ENCODE measurements at places on chromosomes 2 and 18. TPM values are rescaled to one million over a fixed set of nuclear protein-coding genes. Genes with fewer than 3 reads are reported as not detected.

- no peak for DNase-seq
Measured at GRCh38 chr2:144967961-144968360, 448.0 kb upstream of the ZEB2 start.

DNA sequence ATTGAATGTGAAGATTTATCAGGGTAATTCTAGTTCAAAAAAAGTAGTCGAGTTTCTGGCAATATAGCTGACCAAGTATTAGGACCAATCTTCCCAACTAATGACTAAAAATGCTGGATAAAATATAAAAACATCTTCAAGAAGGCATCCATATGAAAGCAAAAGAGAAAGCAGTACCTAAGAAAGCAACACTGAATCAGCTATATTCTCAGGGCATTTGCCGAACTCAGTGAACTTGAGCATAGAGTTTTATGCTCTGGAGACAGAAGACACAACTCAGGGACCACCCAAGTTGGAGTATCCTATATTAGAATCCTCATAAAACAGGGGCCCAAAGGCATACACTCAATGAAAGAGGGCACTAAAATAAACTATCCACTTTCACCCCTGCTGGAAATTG lies 103.7 kb upstream of the HNRNPA3 start:
- DNase-seq = no peak

DNA sequence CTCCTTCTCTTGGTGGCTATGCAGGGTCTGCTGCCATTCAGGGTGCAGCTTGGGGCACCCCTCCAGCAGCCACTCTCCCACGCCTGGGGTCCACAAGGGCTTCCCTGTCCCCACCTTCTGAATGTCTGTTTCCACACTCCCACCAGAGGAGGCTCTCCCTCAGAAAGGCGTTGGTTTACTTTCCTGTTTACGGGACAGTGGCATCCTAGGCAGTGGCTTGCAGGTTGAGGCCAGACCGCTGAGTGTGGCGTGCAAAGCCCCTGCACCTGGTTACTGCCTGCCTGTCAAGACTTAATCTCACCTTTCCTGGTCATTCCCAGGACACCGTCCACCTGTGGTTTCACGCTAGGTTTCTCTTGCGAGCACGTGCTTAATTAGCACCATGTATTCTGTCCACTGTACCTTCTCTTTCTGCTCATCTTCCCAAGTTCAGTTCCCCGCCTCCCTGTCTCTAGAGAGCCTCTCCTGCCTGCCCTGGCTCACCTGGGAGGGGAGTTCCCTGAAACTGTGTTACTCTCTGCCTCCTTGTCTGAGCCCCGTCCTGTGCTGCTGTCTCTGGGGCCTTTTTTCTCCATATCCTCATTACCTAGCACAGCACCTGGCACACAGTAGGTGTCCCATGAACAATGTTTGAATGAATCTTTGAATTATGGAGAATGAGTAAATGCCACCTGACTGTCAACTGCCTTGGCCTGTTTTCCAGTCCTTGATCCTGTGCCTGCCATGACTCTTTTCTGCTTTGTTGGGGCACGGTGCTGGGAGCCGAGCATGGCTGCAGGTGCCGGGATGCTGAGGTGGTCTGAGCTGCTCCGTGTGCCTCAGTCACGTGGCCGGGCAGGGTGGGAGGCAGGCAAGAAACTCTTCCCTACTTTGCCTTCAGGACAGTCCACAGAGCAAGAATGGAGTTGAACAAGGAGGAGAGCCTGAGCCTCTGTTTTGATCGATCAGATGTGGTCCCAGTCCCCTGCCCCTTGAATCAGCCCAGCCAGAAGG lies 56.4 kb downstream of the ARHGEF4 start:
- DNase-seq = no peak

- no peak for DNase-seq
Measured at GRCh38 chr18:6575908-6576307, 153.6 kb upstream of the ARHGAP28 start.

The ZDBF2 gene
- total RNA-seq = 7.2 TPM

The TDRD15 gene
- total RNA-seq = 1.7 TPM

DNA sequence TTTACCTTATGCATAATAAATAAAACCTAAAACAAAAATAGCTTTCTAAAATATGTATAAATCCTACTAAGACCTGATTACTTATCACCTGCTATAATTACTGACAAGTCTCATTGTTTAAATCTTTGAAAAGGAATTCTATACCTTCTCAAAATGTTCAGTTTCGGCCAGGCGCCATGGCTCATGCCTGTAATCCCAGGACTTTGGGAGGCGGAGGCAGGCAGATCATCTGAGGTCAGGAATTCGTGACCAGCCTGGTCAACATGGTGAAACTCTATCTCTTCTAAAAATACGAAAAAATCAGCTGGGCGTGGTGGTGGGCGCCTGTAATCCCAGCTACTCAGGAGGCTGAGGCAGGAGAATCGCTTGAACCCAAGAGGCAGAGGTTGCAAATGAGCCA lies 58.1 kb downstream of the RELCH start:
- no peak for DNase-seq

All from right atrium auricular region (tissue), 2 donors.